Activated CD4-positive, alpha-beta T cell treated with anti-CD3 and anti-CD28 coated beads, Interleukin-2, Interleukin-4, amounts not matched to agents 100 ng/mL and 50 ng/mL, durations not matched to agents 16 hours and 8 hours (primary cell): ENCODE measurements at places on chromosomes 2 and 18.
A peak's percentile ranks its signal among the peaks of the same experiment; 100 is the strongest.

DNA sequence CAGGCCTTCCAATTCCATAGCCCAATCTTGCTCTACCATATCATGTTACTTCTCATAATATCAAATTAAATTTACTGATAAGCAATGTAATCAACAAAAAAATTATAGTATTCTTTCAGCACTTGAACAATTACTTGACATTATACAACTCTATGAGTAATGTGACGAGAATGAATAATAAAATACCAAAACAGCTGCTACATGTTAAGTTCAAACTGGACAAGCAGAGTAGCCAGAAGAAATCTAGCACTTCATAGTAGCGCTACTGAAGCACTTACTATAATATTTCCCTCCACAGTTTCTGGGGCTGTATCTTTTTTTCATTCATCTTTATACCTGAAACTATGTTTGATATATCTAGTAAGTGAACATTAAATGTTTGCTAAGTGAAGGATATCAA is 14.9 kb downstream of the PPP3R1 start:
- no peak for DNase-seq

DNA sequence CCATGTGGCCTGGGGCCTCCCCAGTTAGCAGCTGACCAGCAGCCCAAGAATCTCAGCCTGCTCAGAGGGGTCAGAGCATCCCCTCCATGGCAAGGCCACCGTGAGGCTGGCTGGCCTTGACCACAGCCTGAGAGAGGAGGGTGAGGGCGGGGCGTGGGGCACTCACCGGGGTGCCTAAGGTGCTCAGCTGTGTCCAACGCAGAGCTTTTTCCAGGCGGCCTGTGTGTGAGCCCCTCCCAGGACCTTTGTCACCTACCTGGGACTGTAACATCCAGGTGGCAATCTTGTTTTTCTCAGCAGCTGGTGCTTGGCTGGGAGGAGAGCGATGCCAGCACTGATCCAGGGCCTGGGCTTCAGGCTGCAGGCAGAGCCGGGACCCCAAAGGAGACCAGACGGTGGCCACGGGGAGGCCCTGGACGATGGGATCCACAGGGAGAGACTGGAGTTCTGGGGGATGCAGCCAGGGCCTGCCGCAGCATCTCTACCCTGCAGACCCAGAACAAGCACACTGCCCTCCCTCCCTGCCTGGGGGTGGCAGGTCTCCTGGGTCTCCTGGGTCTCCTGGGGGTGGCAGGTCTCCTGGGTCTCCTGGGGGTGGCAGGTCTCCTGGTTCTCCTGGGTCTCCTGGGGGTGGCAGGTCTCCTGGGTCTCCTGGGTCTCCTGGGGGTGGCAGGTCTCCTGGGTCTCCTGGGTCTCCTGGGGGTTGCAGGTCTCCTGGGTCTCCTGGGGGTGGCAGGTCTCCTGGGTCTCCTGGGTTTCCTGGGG is 12.3 kb downstream of the SNED1 start:
- no peak for DNase-seq

GRCh38 chr2:30048636-30049175 is 98.1 kb upstream of the YPEL5 start:
- no peak for DNase-seq

DNA sequence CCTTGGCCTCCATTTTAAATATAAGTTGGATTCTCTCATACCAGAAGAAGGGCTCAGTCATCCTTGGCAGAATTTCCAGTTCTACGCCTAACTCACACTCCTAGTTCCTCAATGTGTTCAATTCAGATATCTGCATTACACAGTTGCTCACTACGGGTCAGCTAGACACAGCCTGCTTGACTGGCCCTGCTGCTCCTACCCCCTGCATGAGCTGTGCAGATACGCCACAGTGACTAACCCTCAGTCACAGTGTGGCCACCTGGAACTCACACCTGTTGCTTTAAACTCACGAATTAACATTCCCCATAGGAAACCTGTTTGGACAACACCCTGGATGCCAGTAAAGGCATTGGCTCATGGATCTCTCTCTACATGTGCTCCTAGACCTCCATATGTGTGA is 429.6 kb downstream of the NCKAP5 start:
- no peak for DNase-seq

DNA sequence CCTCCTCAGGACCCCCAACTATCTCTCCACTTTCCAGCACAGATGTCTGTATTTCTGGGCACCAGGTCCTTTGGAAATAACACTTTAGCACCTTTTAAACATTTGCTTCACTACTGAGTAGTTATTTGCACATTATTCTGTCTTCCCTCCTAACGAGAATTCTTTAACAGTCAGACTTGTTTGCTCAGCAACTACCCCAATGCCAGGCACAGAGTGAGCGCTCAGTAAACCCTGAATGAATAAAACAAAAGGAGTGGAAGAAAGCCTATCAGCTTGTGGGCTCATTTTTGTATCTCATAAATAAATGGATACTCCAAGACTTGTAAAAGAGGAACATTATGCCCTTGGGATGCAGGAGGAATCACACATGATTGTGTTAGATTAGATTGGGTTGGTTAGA is 450.4 kb downstream of the TGIF1 start:
- DNase-seq, result no peak

GRCh38 chr18:31246460-31246859 is 71.5 kb upstream of the DSG1 start:
- DNase-seq, result no peak

DNA sequence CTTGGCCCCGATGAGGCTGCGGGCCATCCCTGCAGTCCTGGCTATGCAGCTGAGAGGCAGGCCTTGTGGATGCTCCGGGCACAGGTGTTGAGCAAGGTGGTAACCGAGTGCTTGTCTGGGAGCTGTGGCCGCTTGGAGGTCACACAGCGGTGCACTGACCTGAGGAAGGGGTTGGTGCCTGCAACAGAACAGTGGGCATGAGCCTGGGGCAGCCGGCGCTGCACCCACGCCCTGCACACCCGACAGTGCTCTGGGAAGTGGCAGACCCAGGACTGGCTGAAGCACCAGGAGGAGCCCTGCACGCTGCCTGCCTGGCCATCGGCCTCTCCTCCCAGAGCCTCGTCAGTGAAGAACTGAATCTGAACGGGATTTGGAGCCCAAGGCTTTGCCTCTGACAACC is 8.2 kb upstream of the POTEE start:
- DNase-seq, result no peak

- no peak for DNase-seq
These were observed 221.3 kb upstream of the RAB6C start for GRCh38 chr2:129757915-129758783.

GRCh38 chr18:47204908-47205522 is 28.9 kb upstream of the IER3IP1 start:
- DNase-seq, result peak; percentile 39

- DNase-seq, result no peak
These were observed 19.9 kb upstream of the SCN7A start for GRCh38 chr2:166513952-166514351.

DNA sequence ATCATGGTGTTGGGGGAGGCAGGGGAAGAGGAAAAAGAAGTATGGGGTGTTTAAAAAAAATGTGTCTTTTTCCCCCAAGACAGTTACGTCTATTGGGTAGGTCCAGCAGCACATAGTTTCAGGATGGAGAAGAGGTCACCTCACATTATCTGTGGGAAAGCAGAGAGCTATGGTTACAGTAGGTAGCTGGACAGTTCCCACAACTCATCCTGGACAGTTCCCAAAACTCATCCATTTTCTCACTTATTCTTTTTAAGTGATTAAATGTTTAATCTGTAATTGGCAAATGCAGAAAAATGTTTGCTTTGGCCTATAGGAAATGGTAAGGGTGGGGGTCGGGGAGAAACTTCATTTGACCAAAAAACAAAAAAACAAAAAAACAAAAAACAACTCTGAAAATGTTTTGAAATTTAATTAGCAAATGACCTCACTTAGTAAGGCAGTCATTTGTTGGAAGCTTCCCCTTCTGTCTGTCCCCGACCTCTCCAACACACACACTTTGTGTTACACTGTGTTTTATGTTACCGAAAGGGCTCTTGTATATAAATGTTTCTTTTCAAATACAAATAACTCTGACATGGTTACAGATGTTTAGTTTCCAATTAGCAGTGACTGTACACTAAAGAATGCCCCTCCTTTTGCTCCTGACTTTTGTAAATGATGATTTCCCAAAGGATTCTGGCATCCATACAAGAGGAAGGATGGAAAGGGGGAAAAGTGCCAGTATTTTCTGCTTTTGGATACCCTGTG is 173.3 kb upstream of the ZFP36L2 start:
- no peak for DNase-seq

DNA sequence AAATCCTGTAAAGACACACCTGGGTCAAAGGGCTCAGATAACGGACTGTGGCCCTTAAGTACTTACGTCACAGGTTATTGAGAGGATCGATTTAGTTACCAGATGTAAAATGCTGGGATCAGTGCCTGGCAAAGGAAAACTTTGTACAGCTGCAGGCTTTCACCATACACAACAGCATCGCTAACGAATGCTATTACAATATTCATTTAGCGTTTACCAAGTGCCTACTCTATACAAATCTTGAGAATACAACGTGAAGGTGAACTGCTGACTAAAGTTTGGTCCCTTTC is 619 bp upstream of the MSH6 start:
- no peak for DNase-seq

- DNase-seq, result no peak
These were observed 116.9 kb upstream of the FHL2 start for GRCh38 chr2:105515581-105516415.

DNA sequence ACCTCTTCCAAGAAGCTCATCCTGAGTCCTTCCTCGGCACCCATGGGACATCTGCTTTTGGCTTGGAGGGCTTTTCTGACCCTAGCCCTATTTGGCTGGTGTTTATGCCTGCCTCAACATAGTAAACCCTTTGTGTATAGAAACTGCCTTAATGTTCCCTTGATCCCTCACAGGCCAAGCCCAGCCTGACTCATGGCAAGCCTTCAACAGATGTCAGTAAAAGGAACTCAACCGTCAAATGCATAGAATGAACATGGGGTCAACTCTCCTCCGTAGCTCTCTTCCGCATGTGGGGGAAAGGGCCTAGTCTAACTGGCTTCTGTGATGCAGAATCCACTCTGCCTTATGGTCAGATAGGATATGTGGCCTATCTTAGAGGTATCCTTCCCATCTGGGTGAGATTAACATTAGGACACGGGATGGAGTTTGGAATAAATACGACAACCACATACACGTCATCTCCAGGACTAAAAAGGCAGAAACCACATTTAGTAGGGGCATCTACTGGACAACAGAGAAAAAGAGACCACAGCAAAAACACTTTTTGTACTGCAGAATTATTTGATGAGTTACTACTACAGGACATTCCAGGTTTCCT is 2.5 kb upstream of the NPAS2 start:
- no peak for DNase-seq

- no peak for DNase-seq
These were observed 124.6 kb downstream of the NCK2 start for GRCh38 chr2:105869341-105869740.

DNA sequence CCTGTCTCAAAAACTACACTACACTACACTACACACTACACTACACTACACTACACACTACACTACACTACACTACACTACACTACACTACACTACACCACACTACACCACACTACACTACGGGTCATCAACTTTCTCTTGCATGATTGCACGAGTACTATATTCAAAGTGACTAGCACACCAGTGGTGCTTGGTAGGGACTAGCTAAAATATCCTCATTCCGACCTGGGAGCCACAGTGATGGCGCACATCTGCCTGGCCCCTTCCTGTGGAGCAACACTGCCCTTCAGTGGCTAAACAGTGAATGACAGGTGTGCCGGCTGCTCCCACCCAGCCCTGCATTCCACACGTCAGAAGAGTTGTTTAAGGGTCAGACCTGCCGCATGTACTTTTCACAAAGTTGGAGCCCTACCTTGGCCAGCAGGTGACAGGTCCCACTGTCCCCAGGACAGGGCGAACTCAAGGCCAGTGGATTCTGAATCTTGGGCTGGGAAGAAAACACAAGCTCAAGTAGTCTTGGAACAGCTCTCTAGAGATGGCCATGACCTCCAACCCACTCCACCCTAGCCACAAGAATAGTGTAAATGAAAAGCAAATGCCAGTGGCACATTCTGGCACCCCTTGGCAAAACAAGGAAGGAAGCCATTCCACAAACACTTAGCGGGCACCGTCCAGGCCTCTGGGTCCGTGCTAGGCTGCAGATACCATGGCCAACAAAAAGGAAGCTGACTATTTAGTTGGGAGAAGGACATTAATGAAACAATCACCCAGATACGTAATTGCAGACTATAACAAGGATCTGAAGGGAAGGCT is 79.7 kb upstream of the MSH2 start:
- peak; percentile 74 for DNase-seq

GRCh38 chr2:1538663-1539062 is 125.4 kb downstream of the TPO start:
- DNase-seq, result no peak

DNA sequence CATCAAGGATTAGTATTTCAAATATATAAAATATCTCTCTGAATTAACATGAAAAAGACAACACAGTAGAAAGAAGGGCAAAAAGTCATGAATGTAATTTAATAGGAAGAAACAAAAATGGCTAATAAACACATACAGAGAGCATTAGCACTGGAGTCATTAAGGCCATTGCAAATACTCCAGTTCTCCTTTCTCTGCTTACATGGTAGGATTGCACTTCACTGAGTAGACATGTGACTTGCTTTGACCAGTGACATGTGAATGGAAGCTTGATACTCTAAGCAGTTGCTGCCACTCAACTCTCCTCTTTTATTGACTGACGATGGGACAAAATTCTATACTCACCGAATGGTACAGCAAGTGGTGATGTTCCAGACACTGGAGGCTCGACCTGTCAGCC is 153.9 kb upstream of the LGALSL start:
- no peak for DNase-seq

GRCh38 chr18:12836551-12836950 is 47.5 kb downstream of the PTPN2 start:
- DNase-seq, result no peak

DNA sequence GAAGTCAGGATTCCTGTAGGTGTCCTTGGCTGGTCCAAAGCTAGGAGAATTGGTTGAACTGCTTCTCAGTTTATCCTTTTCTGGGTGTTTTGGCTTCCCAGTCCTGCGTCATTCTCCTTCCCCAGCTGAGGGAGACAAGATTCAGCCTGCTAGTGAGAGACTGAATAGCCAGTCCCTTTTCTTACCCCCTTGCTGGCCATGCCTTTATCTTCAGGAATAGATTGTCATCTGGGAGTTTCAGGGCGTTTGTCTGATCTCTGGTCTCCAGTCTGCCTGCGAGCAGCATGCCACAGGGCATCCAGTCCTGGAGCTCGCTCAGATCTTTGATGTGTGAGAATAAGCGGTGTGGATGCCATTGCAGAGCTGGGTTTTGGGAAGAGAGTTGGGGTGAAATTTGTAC is 5.8 kb downstream of the MYO1B start:
- no peak for DNase-seq

DNA sequence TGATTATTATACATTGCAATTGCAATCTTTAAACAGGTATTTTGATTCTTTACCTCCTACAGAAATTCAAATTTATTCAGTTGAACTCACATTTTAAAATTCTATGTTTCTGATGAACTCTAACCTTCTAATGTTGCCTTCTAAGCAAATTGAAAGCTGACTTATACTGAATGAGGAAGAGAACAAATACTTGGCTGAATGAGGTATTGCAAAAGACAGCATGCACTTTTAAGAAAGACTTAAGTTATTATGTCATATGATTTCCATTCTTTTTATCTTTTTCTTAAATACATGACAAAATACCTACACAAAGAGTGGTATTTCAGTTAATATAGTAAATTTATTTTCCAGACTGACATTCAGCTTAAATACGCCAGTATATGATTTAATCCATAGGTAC is 64.7 kb downstream of the FAM228A start:
- no peak for DNase-seq

GRCh38 chr18:63316612-63317555 is 2.7 kb downstream of the BCL2 start:
- DNase-seq, result no peak

GRCh38 chr2:13289310-13289709 is 572.6 kb downstream of the TRIB2 start:
- DNase-seq, result no peak

- DNase-seq, result no peak
These were observed 250.4 kb upstream of the STON1 start for GRCh38 chr2:48279344-48280090.
